ENCODE measurements at places on chromosomes 12 and 14.

DNA sequence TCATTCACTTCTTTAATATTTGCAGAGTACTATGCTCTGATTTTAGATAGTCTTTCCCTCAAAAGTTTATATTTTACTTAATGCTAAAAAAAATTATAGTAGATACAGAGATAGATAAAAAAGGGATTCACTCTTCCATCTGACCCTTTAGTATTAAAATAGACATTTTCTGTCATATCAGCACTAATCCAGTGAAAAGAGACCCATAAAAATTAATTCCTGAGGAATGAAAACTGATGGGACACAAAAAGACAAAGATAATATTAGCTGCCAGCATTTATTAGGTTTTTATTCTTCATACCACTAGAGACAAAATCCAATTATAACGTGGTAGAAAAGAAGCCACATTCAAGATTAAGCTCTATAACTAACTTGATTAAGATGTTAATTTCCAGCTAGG, 45.3 kb downstream of the SOS2 start:
- no peak for DNase-seq

- DNase-seq: no peak
These were observed 34.0 kb downstream of the PYM1 start for GRCh38 chr12:55893723-55894122.

- DNase-seq: no peak
These were observed 10.7 kb downstream of the MED13L start for GRCh38 chr12:116266631-116267349.

DNA sequence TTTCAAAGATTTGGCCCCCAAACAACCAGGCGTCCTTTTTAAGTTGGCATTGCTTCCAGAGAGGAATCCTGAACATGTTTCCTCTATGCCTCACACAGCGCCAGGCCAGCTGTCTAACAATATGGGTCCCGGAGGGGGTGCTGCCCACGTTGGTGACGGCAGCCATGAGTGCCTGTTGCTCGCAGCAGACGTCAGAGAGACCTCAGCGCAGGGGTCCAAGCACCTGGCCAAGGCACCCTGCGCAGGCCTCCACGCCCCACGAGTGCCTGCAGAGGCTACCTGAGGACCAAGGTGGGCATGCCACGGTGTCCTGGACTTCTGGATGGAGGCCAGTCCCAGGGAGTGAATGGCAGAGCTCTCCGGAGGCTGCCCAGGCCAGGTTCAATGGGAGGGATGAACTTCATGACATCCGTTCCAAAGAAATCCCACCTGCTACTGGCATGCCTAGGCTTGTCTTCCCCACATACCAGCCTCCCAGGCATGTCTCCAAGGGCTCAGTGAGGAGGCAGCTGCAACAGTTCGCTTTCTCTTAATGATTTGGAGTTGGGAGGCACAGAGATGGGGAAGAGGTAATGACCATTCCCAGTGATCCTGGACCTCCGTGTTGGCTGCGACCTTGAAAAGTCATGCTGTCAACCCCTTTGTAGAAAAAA, 11.6 kb upstream of the FOXN3 start:
- DNase-seq: no peak

DNA sequence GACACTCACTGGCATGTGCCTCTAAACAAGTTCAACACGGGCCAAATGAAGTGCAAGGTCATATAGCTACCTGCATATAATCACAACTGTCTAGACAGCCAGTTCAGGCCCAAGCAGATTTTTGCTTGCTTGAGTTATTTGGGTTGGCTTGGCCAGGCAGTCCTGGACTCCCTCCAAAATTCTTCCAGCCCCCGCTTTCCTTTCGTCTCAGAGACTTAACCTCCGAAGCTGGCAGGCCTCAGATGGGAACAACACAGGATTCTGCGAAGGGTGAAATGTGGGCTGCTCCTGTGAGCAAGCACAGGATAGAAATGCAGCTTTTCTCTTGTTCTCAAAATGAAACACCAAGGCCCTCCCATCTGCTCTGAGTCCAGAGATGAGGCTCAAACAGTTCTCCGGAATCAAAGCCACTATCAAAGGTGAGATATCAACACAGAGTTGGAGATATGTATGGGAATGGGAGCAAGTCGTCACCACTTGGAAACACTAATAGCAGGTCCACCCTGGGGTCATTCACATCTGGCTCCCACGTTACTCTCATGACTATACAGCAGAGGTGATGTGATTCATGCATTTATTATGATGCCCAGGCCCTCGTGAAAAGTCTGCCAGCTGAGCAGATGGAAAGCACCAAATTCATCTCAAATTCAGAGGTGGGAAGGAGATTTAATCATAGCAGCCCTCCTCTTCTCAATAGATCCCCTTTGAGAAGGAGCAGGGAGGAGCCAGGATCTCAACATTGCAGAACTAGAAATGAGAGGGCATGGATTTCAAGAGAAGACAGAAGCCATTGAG, 389.8 kb downstream of the NUAK1 start:
- no peak for DNase-seq

All from stimulated activated CD4-positive, alpha-beta T cell treated with anti-CD3 and anti-CD28 coated beads, Interleukin-1b, Interleukin-23, amount 100 ng/mL, for 48 hours (primary cell).